ENCODE measurements at places on chromosomes 5 and 9.

GRCh38 chr5:102762095-102762534 is 7.0 kb downstream of the PAM start:
- DNase-seq: peak; percentile 59

DNA sequence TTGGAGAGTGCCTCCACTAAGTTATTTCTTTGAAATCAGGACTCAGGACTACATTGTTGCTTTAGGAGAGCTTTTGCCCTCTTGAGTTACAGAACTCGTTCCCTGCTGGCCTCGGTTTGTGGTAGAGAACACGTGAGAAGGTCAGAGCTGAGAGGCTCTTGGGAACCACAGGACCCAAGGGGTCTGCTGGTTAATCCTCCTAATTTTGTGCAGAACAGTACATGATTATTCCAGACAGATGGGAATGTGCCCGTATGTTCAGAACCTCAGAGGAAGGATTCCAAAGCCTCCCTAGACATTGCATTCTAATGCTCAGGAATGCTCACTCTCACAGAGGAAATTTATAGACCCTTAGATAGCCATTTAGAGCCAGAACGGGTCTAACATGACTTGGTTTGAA is 25.2 kb upstream of the BASP1 start:
- no peak for DNase-seq

DNA sequence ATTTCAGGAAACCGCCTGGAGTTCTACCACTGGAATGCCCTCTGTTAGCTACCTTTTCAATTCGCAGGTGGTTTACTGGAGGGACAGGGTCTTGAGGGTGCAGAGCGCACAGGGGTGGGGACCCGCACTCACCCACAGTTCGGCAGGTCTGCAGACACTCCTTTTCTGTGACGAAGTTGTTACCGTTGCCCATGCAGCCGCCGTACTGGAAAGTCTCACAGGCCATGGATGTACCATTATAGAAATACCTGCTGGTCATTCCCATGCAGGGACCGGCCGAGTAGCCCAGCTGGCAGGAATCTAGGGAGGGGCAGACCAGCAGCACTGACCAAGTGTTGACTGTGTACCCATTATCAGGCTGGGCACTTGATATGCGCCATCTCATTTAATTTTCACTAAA is 16.8 kb downstream of the AMBP start:
- DNase-seq: no peak

DNA sequence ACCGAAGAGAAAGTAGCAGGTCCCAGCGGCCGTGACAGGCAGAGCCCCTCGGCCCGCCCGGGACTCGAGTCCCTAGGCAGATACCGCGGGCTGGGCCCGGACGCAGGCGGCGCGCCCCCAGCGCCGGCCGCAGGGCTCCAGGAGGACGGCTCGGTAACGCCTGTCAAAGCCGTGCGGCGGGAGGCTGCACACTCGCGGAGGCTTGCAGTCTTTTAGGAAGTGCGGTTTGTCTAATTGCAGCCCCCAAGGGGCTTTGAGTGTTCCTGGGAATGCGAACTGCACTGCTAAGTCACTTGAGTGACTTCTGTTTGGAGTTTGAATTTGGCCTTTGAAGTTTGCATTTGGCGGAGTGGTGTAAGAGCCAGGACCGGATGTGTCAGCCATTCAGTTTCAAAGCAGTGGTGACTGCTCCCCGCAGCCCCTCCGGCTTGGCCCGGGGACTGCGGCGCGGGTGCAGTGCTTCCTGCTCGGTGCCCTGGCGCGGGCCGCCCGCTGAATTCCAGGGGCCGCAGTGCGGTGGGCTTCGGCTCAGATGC is 1.3 kb downstream of the MAP3K1 start:
- DNase-seq: peak; percentile 76

DNA sequence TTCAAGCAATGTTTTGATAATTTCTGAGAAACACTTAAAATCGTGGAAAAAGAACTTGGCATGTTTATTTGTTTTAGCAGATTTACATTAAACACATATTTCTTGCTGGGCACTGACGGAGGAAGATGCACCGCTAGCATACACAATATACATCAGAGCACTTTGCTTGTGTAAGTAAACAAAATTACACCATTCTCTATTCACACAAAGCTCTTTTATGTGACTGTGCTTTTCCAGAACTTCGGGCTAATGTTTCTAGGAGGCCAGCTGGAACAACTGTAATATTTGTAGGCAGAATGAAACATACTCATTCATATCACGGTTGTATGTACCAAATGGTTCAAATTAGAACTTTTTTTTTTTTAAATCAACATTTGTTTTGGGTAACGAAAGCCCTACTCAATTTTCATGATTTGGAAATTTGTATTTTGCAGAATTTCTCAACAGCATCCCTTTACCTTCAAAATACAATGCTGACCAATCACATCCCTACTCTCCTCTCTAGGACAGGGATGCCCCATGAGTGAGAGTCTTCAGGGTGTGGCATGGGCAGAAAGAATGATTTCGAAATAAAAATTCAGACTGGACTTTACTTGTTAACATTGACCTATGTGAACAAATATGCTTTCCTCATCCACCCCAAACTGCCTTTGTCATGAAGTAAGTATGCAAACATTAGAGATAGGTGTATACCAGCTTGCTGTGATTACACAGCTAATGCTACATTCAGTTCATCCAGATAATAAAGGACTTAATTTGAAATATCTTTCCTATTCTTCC is 425.1 kb downstream of the BNC2 start:
- no peak for DNase-seq

DNA sequence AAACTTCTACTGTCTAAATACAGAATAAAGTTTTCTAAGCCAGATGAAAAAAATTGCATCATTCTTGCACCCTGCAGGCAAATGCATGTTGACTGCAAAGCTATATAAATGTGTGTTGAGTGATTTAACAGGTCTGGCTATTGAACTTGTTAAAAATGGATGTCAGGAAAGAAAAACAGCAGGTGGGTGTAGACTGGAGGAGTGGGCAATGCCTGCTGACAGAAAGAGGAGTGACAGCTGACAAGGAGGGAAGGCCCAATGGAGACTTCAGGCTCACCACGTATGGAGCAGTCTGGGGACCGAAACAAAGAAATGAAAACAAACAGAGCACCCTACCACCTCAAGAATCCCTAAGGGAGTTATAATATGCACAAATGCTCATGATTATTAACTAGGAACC is 127.8 kb downstream of the GRIA1 start:
- no peak for DNase-seq

GRCh38 chr9:19988281-19988680 is 199.4 kb upstream of the SLC24A2 start:
- no peak for DNase-seq
